Fibroblast of upper back skin (primary cell): ENCODE measurements at places on chromosomes 5 and 9.

DNA sequence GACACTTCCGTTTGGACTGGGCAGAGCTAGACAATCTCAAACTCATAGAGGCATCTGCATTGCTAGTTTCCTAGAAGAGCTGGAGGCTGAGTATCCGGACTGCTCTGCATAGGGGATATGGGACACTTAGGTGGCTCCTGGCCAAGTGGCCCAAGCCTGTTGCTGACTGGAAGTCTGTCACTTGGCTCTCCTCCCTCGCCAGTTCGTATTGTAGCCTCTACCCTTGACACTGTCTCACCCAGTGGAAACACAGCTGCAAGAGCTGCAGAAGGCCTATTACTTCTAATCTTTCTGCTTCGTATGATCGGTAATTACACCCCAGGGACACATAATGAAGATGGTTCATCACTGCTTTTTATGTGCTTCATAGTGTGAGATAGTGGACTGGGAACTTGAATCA, 34.7 kb downstream of the ITGA1 start:
- DNase-seq, result no peak

DNA sequence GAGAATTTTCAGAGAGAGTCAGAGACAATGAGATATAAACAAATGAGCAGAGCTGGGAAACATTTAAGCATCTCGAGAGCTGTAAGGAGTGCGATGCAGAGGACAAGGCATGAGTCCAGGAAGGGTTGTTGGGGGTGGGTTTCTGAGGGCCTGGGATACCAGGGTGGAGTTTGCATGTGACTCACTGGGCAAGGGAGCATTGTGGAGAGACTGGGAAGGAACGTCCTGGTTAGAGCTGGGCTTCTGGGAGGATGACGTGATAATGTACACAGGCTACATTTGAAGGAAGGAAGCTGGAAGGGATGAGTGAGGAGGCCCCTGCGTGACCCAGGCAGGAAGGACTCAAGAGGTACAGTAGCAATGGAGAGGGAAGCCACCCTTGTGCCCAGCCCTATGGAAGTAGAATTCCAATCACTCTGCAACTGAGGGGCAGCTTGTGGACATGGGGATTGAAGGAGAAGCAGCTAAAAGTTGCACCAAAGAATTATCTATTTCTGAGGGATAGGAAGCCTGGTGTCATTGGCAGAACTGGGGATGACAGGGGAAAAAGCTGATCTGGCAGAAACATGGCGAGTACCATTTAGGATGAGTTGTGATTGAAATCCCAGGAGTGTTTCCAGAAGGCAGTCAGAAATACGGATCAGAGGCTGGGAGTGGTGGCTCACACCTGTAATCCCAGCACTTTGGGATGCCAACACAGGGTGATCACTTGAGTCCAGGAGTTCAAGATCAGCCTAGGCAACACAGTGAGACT, 59.3 kb upstream of the AFAP1L1 start:
- DNase-seq, result peak; percentile 98

DNA sequence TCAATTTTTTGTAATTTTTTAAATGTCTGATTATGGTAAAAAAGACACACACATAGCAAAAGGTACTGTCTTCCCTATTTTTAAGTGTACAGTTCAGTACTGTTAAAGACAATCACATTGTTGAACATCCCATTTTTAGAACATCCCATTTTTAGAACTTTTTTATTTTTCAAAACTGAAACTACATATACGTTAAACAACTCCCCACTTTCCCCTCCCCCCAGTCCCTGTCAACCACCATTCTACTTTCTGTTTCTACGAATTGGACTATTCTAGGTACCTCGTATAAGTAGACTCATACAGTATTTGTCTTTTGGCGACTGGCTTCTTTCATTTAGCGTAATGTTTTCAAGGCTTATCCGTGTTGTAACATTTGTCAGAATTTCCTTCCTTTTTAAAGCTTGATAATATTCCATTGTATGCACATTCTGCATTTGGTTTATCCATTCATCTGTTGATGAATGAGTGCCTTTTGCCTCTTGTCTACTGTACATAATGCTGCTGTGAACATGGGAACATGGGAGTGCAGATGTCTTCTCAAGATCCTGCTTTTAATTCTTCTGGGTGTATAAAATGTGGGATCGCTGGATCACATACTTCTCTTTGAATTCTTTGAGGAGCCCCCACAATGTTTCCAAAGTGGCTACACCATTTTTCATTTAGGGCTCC, 154.0 kb downstream of the PIK3R1 start:
- no peak for DNase-seq

- DNase-seq, result no peak
Measured at GRCh38 chr9:114798101-114798500, 7.7 kb downstream of the TNFSF15 start.

- DNase-seq, result no peak
Measured at GRCh38 chr5:101878190-101878589, 417.9 kb downstream of the SLCO4C1 start.

DNA sequence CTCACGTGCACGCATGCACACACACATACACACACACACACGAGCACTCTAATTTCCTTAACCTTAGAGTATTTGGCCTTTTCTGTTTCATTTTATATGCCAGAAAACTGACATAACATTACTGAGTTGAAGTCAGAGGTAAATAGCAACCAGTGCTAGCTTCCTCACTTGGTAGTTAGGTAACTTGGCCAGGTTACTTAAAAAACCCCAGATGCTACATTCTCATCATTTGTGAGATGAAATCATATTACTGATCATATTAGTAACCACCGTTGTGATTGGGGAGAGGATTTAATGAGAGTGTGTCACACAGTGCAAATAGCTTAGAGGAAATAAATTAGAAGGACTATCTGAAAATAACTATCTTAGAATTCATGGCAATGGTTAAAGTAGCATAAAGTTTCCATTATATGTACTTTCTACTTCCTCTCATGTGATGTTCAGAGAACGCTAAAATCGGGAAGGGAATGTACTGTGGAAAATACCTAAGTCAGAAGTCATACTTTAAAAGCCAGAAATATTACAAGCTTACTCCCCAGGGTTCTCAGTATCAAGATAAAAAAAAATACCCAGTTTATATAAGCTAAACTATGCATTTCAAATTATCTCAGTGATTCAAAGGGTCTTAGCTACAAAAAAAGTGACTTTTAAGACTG, 120.5 kb downstream of the TUSC1 start:
- DNase-seq, result peak; percentile 43

GRCh38 chr9:738209-738915, 103.1 kb upstream of the DMRT1 start:
- peak; percentile 94 for DNase-seq

- DNase-seq, result no peak
Measured at GRCh38 chr5:163360656-163361055, 76.7 kb upstream of the CCNG1 start.

DNA sequence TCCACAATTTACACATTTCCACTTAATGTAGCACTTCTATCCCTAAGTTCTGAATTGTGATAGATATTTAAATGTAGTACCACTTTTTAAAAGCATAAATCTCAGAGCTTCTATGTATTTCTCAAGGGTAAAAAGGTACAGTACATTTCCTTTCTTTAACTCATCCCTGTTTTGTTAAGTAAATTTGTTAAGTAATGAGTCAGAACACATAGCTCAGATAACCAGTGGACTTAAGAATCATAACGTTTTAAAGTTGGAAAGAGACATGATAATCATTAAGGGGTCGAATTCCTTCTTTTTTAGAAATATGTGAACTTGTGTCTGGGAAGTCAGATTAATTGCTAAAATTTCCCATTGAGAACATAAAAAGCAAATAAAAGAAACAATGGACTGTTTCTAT, 810.2 kb upstream of the NUDT12 start:
- DNase-seq, result peak; percentile 4

- DNase-seq, result peak; percentile 84
Measured at GRCh38 chr9:107940616-107941595, 451.3 kb upstream of the KLF4 start.
